ENCODE measurements at places on chromosomes 13 and 19.

DNA sequence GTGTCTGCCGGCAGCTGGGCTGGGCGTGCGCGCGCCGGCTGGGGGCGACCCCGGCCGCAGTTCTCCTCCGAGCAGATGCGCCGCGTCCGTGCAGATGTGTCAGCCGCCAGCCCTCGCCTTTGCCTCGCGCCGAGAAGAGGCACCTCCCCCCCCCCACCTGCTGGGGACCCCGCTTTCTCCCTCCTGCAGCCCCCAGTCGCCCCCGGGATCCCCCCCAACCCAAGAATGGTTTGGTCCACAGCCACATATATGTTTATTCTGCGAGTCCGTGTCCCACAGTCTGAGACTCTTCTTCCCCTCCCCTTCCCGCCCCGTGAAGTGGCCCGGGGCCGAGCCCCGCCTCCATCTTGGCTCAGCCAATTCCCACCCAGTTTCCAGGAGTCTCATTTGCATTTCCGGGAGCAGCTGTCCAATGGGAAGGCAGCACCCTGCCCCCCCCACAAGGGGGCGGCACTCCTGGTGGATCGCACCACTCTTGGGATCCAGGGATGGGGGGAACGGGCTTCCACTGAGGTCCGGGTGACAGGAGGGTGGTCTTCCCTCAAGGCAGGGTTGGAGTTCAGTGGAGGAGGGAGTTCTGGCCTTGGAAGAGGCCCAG, 8.6 kb downstream of the ISOC2 start:
- DNase-seq = peak; percentile 41

GRCh38 chr19:2478756-2479555, 3.0 kb downstream of the GADD45B start:
- DNase-seq = no peak

GRCh38 chr19:49690079-49690655, 749 bp upstream of the CPT1C start:
- no peak for DNase-seq

GRCh38 chr19:3028305-3029064, 595 bp downstream of the TLE2 start:
- DNase-seq = no peak

GRCh38 chr13:92677571-92677970, 549.0 kb upstream of the GPC6 start:
- no peak for DNase-seq

GRCh38 chr19:55179606-55180484, at the start of gene SYT5:
Gene SYT5, minus strand, starts transcription at chr19:55180289. Its CDS starts 1,248 bp downstream, at chr19:55179041.
- DNase-seq = no peak

- DNase-seq = no peak
Measured at GRCh38 chr13:50390503-50391248, 375.4 kb downstream of the KCNRG start.

GRCh38 chr19:20165971-20166592, 932 bp upstream of the ZNF486 start:
- no peak for DNase-seq

DNA sequence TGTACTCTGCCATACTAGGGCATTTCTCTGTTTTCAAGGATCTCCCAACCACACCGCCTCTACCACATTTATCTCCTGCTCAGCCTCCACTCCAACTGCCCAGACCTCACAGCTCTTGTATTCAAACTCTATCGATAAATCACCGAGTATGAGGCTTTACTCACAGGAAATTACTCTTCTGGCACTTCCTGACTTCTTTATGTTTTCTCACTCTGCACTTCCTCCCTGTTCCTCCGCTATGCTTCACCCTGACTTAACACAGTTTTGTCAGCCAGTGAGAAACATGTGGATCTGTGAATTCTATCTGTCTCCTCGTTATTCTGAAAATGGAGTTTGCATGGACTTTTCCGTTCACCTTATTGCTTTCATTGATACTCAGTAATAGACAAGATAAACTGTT, 2.6 kb upstream of the CARD8 start:
- DNase-seq = no peak

DNA sequence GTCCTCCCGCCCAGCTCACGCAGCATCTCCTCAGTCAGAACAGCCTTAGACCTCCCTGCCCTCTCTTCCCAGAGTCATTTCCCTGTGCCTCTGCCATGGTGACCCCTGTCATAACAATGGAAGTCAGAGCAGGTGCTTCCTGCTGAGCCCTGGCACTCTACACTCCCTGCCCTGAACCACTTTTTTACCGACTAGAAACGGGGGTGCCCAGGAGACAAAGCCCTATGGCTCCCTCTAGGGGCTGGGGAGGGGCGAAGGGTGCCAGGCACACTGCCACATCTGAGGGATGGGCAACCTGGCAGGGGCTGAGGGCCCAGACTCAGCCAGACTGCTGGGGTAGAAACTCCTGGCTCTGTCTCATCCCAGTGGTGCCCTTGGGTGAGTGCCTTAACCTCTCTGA, 16.4 kb downstream of the ZNF574 start:
- no peak for DNase-seq

- DNase-seq = peak; percentile 23
Measured at GRCh38 chr13:39603424-39603947, 493 bp upstream of the LHFPL6 start.

DNA sequence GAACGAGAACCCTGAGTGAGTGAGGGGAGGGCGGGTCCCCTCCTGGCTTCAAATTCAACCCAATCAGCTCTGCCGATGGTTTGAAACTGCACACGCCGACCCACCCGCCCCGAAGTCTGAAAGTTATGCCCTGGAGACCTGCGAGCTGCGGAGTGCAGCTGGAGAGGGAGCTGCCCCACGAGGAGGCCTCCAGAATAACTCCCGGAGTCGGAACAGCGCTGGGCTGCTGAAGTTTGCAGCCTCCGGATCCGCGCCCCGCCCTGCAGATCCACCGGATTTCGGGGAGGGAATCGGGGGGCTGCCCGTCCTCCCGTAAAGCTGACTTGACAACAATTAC, 7.0 kb downstream of the POU4F1 start:
- DNase-seq = no peak
